Activated naive CD4-positive, alpha-beta T cell treated with anti-CD3 and anti-CD28 coated beads, Interleukin-2, amount 50 U/mL, for 72 hours (primary cell): ENCODE measurements at places on chromosomes 6 and 20.

GRCh38 chr6:130026859-130027258 lies 8.5 kb downstream of the L3MBTL3 start:
- no peak for DNase-seq

DNA sequence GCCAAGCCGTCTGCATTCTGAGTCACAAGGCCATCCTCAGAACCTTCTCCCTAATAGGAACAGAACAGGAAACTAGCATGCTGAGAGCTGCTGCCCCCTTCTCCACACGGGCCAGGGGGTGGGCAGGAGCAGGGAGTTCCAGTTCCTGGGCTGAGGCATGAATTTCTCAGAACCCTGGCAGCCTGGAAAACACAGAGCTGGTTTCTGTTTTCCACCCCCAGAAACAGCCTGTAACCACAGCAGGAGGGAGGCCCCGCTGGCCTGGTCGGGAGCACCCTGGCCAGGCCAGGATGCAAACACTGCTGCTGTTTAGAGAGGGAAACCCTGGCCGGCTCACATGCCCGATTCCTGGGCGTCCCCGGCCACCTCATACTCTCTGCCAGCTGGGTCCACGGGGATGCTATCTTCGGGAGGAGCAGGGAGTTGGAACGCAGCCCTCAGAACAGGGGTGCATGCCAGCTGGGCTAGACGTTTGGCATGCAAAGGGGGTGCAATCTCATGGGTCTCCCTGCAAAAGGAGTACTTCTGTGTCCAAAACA lies 130.1 kb downstream of the NFATC2 start:
- DNase-seq, result no peak

DNA sequence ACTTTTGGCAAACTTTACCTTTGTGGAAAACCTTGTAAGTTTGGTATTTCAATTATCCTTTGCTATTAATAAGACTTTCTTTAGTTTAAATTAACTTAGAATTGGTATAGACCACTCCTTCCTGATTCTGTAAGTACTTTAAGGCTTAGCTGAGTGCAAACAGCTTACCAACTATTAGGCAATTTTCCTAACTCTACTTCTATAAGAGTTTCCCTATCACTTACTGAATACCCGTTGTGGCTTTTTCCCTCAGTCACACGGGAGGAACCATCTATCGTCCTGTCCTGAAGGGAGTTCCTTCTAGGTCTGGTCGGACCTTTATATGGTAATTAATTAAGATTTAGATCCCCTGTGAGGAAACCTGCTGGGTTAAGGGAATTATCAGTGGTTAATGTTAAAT lies 9.6 kb downstream of the SLC35A1 start:
- no peak for DNase-seq

DNA sequence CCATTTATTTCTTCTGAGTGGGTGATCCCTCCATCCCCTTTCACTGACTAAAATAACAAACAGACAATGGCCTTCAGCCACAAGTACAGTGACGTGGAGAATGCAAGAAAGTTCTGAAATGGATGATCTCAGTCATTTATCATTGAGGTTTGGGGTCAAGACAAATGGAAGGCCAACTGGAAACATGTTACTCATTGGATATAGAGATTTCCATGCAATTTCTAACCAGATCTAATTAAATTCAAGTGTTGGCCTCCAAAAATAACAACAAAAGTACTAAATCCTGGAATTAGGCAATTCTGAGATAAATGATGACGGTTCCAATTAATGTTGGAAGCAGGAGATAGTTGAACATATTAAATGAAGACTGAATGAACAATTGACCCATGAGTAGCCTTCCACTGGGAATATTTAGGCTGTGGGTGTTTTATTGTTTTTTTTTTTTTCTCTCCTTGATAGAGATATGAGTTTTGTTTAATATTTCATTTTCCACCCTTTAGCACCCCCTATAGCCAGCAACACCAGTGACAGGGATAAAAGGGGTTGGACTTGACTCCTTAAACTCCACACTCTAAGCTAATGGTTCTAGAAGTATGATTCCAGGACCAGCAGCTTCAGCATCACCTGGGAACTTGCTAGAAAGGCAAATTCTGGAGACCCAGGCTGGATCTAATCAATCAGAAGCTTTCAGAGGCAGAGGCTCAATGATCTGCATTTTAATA lies 112.8 kb downstream of the BCAS1 start:
- no peak for DNase-seq

DNA sequence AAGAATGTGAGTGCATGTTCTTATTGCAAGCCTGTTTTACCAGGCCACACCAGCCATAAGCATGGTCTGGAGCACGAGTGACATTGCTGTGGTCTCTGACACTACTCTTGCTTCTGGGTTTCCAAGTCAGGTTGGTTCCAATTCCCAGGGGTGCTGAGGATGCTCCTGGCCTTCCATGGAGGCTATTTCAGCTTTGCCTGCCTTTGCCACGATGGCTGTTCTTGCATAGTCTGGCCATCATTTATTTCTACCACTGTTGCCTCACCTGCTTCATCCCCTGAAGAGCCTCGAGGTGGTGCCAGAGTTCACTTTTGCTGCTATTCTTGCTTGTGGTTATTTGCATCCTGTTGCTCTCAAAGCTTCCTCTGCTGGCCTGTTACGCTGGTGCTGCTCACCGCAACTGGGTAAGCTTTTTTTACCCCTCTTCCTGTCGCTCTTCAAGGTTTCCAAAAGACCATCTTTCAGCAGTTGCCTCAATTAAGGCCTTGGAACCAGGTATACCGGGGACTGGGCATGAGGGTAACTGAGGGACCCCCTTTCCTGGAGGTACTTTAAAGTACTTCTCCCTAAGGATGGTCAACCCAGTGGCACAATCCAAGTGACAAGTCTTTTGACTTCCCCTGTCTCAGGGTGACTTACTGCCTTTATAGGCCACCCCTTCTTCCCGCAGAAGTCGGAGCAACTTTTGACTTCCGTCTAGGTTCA lies 64.5 kb downstream of the AKAP7 start:
- DNase-seq, result peak; percentile 71

GRCh38 chr6:124056407-124057334 lies 253.0 kb downstream of the NKAIN2 start:
- DNase-seq, result no peak

DNA sequence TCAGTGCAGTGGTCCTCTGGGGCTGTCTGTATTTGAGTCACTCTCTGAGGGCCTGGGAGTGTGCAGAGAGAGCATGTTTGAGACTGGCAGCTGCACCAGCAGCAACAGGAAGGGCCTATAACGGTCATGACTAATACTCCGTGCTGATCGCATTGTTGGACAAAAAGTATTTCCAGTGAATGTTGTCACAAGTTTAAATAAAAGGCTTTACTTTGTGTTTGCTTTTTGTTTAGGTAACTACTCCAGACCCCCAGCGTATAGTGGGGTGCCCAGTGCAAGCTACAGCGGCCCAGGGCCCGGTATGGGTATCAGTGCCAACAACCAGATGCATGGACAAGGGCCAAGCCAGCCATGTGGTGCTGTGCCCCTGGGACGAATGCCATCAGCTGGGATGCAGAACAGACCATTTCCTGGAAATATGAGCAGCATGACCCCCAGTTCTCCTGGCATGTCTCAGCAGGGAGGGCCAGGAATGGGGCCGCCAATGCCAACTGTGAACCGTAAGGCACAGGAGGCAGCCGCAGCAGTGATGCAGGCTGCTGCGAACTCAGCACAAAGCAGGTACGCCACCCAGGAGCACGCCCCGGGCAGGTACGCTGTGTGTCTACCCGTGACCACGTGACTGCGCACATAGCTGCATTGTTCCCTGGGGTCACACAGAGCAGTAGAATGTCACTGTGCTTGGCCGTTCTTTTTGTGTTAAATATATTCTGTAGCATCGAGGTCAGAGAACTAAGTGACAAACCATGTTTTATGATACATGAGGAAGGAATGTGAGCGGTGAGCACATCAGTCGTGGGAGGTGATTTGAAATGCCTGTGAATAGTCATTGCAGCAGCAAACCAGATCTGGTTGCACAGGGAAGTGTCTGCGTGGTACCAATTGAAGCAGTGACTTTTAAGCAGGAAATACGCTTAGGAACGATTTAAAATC lies 174.7 kb downstream of the TMEM242 start:
- no peak for DNase-seq

DNA sequence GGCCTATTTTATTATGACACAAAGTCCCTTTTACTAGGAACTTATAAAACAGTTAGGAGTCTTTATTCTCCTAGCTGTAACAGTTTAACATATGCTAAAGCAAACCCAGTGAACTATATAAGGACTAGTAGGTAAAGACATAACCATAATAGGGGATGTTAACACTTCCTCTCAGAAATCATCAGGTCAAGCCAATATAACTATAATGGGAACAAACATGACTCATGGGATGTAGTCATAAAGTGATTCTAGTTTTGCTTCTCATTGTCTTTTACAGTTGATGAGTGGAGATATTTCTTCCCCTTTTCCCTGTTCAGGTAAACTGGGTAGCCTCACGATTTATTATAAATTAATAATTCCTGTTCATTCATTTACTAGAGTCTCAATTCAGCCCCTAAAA lies 9.7 kb downstream of the PTCHD4 start:
- no peak for DNase-seq

DNA sequence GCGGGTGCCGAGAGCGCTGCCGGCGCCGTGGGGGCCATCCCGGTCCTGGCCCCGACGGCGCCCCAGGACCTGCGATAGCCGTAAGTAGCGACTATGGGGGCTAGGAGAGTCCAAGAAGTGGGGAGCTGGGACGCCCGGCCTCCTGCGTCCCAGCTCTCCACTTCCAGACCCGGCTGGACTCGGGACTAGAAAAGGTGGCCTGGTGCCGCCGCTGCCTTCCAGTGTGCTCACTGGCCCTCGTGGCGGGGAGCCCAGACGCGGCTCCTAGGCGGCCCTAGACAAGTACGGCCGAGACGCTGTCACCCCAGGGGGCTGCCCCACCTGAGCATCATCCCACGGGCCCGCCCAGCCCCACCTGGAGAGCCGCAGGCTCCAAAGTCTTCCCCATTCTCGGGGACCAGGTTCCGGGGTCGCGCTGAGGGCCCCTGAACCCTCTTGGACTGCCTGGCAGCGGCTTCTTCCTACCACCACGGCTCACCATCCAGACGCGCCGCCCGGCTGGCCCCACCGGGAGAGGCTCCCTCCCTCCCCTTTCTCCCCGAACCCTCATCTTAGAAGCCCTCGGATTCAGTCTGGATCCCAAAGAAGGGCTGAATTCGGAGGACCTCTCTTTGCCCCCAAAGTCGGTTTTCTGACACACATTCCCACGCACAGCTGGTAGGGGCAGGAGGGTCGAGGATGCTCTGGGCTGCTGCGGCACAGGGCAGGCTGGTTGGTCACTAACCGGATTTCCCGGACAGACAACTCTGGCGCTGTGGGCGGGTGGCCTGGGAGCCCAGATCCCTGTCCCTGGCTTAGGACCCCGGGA lies 870 bp upstream of the MDFI start:
- DNase-seq, result no peak

DNA sequence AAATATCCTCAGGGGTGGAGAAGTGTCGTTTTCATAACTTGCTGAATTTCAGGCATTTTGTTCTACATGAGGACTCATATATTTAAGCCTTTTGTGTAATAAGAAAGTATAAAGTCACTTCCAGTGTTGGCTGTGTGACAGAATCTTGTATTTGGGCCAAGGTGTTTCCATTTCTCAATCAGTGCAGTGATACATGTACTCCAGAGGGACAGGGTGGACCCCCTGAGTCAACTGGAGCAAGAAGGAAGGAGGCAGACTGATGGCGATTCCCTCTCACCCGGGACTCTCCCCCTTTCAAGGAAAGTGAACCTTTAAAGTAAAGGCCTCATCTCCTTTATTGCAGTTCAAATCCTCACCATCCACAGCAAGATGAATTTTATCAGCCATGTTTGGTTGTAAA lies 20.3 kb upstream of the MAPK13 start:
- no peak for DNase-seq

DNA sequence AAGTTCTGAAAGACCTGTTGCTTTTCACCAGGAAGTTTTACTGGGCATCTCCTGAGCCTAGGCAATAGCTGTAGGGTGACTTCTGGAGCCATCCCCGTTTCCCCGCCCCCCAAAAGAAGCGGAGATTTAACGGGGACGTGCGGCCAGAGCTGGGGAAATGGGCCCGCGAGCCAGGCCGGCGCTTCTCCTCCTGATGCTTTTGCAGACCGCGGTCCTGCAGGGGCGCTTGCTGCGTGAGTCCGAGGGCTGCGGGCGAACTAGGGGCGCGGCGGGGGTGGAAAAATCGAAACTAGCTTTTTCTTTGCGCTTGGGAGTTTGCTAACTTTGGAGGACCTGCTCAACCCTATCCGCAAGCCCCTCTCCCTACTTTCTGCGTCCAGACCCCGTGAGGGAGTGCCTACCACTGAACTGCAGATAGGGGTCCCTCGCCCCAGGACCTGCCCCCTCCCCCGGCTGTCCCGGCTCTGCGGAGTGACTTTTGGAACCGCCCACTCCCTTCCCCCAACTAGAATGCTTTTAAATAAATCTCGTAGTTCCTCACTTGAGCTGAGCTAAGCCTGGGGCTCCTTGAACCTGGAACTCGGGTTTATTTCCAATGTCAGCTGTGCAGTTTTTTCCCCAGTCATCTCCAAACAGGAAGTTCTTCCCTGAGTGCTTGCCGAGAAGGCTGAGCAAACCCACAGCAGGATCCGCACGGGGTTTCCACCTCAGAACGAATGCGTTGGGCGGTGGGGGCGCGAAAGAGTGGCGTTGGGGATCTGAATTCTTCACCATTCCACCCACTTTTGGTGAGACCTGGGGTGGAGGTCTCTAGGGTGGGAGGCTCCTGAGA lies at the start of gene HFE:
Gene HFE, plus strand, starts transcription at position 146 of the 832 bp plus-strand sequence. Its CDS starts 12 bp downstream, at position 158.
- no peak for DNase-seq

DNA sequence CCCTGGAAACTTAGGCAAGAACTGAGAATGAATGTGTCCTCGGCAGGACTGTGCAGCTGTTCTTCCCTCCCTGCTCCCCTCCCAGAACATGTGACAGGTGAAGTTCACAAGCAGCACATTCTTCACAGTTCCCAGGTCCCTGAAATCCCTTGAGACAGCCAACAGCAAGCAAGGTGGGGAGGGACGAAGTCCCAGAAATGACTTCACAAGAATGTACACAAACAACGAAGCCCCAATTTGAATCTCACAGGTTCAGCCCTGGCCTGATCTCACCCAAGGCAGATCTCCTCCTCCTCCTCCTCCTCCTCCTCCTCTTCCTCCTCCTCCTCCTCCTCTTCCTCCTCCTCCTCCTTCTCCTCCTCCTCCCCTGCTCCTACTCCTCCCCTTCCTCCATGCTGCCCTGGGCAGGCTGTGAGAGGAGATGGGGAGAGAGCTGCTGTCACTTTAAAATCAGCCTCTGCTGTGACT lies 32.4 kb downstream of the WRNIP1 start:
- DNase-seq, result no peak

GRCh38 chr6:107653183-107653580 lies 163.3 kb downstream of the SOBP start:
- DNase-seq, result no peak

DNA sequence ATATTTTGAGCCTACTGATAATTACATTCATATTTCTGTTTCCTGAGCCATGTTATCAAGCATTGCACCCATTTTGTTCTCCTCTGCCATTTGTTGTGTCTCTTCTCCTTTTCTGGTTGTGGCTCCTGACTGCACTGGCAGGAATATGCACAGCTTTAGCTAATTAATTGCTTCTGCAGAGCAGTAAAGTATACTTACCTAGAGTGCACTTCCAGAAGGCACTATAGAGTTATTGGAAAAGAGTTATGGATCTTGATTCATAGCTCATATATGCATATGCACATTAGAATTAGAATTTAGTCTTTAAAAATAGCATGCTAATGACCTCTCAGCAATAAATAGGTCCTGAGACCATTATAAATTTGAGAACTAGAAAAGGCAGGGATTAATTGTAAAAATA lies 262.6 kb downstream of the NKAIN2 start:
- DNase-seq, result no peak
